ENCODE measurements at places on chromosomes 4 and X.

GRCh38 chr4:33661636-33662035 lies 2582.7 kb downstream of the ARAP2 start:
- H3K4me1 ChIP-seq, result no peaks in the 10 kb centered on the region
- no peak overlapping the region for H3K27ac ChIP-seq

- H3K27me3 ChIP-seq, result no peaks in the 10 kb centered on the region
- DNase-seq, result no peak
- no peak overlapping the region for H3K27ac ChIP-seq
Measured at GRCh38 chr4:181345931-181346330, 897.3 kb upstream of the TENM3 start.

- no peak for DNase-seq
- no peak overlapping the region for H3K27ac ChIP-seq
- H3K4me3 ChIP-seq, result no peak overlapping the region
Measured at GRCh38 chrX:132114607-132115006, 13.2 kb downstream of the FRMD7 start.

GRCh38 chr4:168677063-168677462 lies 180.2 kb downstream of the PALLD start:
- H3K4me3 ChIP-seq, result no peak overlapping the region
- peaks cover 7% of the 10 kb centered on the region for H3K36me3 ChIP-seq
- H3K4me1 ChIP-seq, result no peaks in the 10 kb centered on the region
- DNase-seq, result no peak

- no peaks in the 10 kb centered on the region for H3K4me1 ChIP-seq
- no peak overlapping the region for H3K4me3 ChIP-seq
- no peak overlapping the region for H3K27ac ChIP-seq
- DNase-seq, result peak; percentile 28
- H3K27me3 ChIP-seq, result peaks cover 25% of the 10 kb centered on the region
Measured at GRCh38 chrX:8864161-8864560, 63.0 kb upstream of the FAM9A start.

- no peak overlapping the region for H3K4me3 ChIP-seq
- H3K27me3 ChIP-seq, result peaks cover 5% of the 10 kb centered on the region
- H3K27ac ChIP-seq, result no peak overlapping the region
- DNase-seq, result no peak
Measured at GRCh38 chr4:8082517-8083055, 76.0 kb downstream of the ABLIM2 start.

DNA sequence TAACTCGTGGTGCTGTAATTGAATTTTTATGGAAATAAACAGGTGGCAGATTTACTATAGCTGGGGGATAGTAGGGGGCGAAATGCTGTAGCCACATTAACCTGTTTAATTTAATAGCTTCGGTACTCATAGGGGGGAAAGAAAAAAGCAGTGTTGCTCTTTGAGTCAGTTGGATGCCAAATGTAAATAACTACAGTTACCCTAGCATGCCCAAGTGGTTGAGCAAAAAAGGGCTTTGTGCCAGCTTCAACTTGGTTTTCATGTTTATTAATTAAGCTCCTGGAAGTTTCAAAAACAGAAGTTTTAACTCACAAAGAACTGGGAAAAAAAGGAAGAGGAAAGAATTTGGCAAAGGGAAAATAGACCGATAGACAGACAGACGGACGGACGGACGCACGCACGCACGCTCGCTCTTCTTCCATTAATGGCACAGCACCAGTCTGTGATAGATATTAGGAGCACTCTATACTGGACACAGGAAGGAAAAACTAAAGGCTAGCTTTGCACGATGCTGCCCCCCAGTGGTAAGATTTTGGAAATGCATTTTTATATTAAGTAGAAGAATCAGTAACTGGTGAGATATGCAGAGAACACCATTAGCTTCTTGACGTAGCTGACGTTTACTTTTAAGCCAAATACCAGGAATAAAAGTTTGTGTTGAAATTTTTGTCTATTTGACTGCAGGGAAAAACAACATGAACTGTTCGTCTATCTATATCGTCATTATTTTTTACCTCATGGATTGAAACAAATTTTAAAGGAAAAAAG lies 151.8 kb downstream of the SLC7A11 start:
- DNase-seq, result peak; percentile 72
- peak overlapping the region; percentile 25 for H3K4me3 ChIP-seq
- peaks cover 8% of the 10 kb centered on the region for H3K4me1 ChIP-seq
- H3K27ac ChIP-seq, result peak overlapping the region; percentile 29
- no peaks in the 10 kb centered on the region for H3K36me3 ChIP-seq

DNA sequence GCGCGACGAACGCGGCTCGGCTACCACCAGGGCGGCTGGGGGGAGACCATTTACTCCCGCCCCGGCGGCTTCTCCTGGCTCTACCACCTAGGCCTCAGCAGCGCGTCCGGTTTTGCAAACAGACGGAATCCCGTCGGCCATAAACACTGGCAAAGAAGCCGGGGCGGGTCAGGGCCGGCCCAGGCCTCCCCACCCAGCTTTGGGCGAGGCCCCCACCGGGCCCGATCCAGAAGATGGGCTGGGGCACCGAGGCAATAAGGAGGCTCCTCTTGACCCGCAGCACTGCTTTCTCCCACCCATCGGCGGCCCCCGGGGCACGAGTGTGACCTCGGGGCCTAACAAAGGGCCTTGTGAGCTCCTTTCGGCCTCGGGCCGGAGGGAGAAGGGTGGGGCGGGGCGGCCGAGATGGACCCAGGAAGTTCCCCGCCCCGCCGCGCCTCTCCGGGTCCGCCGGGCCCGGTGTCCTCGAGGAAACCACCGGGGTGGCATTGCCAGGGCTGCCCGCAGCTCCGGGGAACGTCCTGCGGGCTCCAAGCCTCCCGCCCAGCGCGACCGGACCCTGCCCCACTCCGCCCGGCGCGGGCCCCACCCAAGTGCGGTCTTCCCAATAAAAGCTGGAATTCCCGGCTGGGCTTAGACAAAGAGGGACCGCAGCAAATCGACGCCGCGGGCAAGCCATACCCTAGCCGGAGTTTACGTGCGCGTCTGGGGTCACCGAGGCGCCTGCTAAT lies 5.9 kb downstream of the BCOR start:
- H3K27ac ChIP-seq, result no peak overlapping the region
- no peak for DNase-seq

- no peak for DNase-seq
- peaks cover 2% of the 10 kb centered on the region for H3K36me3 ChIP-seq
- H3K4me1 ChIP-seq, result no peaks in the 10 kb centered on the region
- H3K4me3 ChIP-seq, result no peak overlapping the region
- no peak overlapping the region for H3K27ac ChIP-seq
- peaks cover 11% of the 10 kb centered on the region for H3K27me3 ChIP-seq
Measured at GRCh38 chrX:16606142-16606720, 43.7 kb upstream of the S100G start.

- peaks cover 7% of the 10 kb centered on the region for H3K27me3 ChIP-seq
- DNase-seq, result no peak
- H3K4me1 ChIP-seq, result no peaks in the 10 kb centered on the region
- H3K36me3 ChIP-seq, result no peaks in the 10 kb centered on the region
Measured at GRCh38 chrX:44068043-44068442, 94.9 kb upstream of the NDP start.

DNA sequence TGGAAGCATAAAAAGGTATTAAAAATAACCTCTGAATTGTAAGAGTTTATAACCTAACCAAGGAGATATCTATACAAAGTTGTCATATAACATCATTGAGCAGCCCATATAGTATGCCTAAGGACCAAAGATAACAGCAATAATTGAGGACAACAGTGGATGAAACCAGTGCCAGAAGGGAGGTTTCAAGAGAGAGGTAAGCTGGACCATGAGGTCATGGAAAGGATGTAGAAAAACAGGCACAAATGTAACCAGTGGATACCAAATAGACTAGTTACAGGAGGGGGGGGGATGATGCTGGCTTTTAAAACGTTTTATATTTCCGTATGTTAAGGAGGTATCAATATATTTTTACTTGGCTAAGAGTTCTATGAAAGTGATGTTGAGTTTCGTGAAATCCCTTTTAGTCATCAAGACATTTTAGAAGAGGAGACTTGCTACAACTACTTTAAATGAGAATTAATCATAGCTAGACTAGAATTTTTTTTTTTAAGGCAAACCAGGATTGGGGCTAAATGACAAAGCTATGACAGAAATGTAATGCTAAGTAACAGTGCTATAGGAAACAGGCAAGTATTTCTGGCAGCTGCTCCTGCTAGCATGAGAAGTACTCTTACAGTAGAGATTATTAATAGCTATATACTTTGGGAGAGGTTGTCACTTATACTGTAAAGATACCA lies 161.1 kb downstream of the FBXW7 start:
- no peak overlapping the region for H3K4me3 ChIP-seq
- no peaks in the 10 kb centered on the region for H3K27me3 ChIP-seq
- no peaks in the 10 kb centered on the region for H3K4me1 ChIP-seq
- DNase-seq, result no peak

DNA sequence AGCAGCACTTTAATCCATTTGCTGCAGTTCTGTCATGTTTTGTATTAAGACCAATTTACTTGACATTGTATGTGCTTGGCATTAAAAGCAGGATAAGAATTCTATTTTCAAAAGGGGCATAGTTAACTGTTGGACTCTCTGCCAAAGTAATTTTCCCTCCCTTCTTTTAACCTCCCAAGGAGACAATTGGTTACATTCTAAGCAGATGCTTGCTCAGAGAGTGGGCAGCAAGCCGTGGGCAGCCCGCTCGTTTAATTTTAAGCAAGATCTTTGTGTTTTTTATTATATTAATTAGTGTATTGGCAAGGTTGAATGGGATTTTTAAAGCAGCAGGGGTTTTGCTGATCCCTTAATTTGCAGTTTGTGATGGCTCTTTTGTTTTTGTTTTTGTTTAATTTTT lies 37.1 kb upstream of the KLHL8 start:
- H3K4me1 ChIP-seq, result peaks cover 7% of the 10 kb centered on the region
- DNase-seq, result peak; percentile 38
- no peaks in the 10 kb centered on the region for H3K36me3 ChIP-seq
- H3K4me3 ChIP-seq, result no peak overlapping the region
- H3K27me3 ChIP-seq, result no peaks in the 10 kb centered on the region

- peak overlapping the region; percentile 81 for H3K27ac ChIP-seq
- no peak overlapping the region for H3K4me3 ChIP-seq
- DNase-seq, result no peak
- no peaks in the 10 kb centered on the region for H3K36me3 ChIP-seq
Measured at GRCh38 chr4:111838406-111838930, 306.8 kb upstream of the FAM241A start.

DNA sequence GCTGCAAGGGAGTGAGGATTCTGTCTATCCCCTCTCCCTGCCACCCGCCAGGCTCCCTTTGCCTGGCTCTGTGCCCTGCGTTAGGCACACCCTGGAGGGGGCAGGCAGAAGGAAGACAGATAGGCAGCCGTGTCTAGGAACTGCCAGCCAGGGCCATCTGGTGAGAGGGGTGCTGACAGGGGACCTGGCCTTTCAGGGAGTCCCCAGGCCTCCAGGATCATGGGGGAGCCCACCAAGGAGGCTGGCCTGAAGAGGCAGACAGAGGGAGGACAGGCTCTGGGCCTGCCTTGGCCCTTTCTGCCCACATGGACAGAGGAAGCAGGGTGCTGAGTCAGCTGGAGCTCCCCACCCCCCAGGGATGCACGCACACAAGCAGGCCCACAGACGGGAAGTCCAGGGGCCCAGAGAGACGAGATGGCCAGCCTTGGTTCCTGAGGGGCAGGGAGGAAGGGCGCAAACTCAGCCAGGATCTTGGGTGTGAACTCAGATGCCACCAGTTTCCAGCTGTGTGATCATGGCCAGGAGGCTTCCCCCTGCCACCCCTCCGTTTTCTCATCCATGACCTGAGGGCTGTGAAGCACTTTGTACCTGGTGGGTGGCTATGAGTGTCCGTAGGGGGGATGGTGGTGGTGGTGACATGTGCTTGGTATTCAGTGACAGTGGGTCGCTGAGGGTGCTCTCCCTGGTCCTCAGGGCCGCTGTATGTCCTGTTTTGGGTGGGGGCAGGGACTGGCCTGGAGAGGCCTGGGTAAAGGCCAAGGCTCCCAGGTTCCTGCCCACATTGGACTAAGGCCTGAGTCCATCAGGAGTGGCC lies 1.8 kb downstream of the SH3BP2 start:
- H3K27ac ChIP-seq, result peak overlapping the region; percentile 57
- DNase-seq, result peak; percentile 79
- H3K36me3 ChIP-seq, result peaks cover 15% of the 10 kb centered on the region
- peaks cover 83% of the 10 kb centered on the region for H3K4me1 ChIP-seq
- no peak overlapping the region for H3K4me3 ChIP-seq

- peaks cover 34% of the 10 kb centered on the region for H3K4me1 ChIP-seq
- no peak overlapping the region for H3K4me3 ChIP-seq
- H3K36me3 ChIP-seq, result no peaks in the 10 kb centered on the region
- H3K27me3 ChIP-seq, result no peaks in the 10 kb centered on the region
- DNase-seq, result peak; percentile 24
Measured at GRCh38 chrX:69149466-69150280, 15.6 kb downstream of the PJA1 start.

DNA sequence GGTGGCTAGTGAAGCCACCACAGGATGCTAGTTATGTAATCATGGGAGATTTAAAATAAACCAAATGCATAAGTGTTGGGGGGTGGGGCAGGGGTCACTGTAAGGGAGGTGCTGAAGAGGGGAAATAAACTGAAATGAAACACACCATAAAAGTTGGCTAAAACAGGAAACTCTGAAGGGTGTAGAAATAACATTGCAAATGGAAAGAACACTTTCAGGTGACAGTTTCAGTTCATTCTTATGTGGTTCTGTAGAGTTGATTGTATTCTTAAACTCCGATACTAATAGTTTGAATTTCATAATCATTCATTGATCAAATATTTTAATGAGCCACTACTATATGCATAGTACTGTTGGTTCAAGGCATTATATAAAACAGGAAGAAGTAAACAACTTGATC lies 80.1 kb downstream of the HDAC8 start:
- H3K36me3 ChIP-seq, result no peaks in the 10 kb centered on the region
- no peak for DNase-seq
- no peak overlapping the region for H3K4me3 ChIP-seq
- no peaks in the 10 kb centered on the region for H3K4me1 ChIP-seq
- no peak overlapping the region for H3K27ac ChIP-seq

- no peak overlapping the region for H3K4me3 ChIP-seq
- H3K4me1 ChIP-seq, result peaks cover 4% of the 10 kb centered on the region
- H3K36me3 ChIP-seq, result peaks cover 19% of the 10 kb centered on the region
- DNase-seq, result no peak
- no peak overlapping the region for H3K27ac ChIP-seq
- no peaks in the 10 kb centered on the region for H3K27me3 ChIP-seq
Measured at GRCh38 chr4:87490664-87491369, 38.4 kb downstream of the SPARCL1 start.

- DNase-seq, result peak; percentile 8
- peaks cover 14% of the 10 kb centered on the region for H3K4me1 ChIP-seq
- no peak overlapping the region for H3K4me3 ChIP-seq
- no peak overlapping the region for H3K27ac ChIP-seq
Measured at GRCh38 chr4:55393461-55394320, 2.1 kb upstream of the TMEM165 start.

DNA sequence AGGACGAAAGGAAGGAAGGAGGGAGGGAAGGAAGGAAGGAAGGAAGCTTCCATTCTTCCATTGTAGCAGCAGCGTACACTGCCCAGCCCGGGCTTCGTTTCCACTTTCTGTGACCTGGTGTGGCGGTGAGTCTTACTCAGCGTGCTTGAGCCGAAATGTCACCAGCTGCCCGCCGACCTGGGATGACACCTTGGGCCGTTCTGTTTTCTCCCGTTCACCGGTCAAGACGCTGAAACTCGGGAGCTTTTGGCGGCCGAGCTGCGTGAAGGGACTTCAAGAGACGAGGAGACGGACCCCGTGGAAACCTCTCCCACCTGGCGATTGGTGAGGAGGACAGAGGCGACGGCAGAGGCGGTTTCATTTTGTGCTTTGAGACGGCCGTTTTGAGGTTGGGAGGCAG lies 47.1 kb upstream of the PPP2R3B start:
- H3K36me3 ChIP-seq, result no peaks in the 10 kb centered on the region
- H3K4me1 ChIP-seq, result no peaks in the 10 kb centered on the region
- DNase-seq, result no peak

GRCh38 chr4:150078579-150079080 lies 385 bp downstream of the DCLK2 start:
- DNase-seq, result peak; percentile 72
- H3K27ac ChIP-seq, result peak overlapping the region; percentile 90
- peak overlapping the region; percentile 92 for H3K4me3 ChIP-seq
- H3K27me3 ChIP-seq, result no peaks in the 10 kb centered on the region
- no peaks in the 10 kb centered on the region for H3K4me1 ChIP-seq
- H3K36me3 ChIP-seq, result peaks cover 3% of the 10 kb centered on the region

Measured in spinal cord (tissue), 10 donors.